NCI-H526 treated with DMSO at 0.1 percent for 48 hours (cell line): ENCODE measurements at places on chromosomes 4 and X.

DNA sequence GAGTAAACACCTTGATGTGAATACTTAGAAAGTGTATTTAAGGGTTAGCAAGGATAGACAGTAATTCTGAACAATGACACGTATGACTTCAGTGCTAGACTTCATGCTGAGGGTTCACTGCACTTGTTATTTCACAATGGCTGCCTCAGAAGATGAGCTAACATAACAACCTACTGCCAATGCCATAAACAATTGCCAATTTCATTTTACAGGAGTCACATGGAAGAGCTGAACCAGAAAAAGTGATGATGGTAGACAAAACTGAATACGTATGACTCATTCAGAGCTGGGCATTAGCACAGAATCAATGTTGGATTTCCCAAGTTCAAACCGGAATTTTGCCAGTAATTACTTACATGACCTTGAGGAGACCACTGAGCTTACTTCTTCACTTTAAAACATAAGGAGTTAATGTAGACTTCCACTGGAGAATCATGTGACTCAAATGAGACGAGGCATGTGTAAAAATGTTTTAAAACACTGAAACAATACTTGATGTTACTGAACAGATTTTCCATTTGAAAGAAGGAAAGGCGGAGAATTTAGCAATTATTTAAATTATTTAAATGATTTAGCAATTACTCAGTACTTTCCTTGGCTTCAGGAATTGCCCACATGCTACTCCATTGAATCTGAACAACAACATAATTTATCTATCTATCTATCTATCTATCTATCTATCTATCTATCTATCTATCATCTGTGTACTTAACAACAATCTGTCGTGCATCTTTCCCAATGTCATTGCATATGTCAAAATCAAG lies 868.5 kb upstream of the SLIT2 start:
- no peak for DNase-seq

- no peak for DNase-seq
These were observed 25.0 kb upstream of the HMGB3 start for GRCh38 chrX:150958177-150958576.

DNA sequence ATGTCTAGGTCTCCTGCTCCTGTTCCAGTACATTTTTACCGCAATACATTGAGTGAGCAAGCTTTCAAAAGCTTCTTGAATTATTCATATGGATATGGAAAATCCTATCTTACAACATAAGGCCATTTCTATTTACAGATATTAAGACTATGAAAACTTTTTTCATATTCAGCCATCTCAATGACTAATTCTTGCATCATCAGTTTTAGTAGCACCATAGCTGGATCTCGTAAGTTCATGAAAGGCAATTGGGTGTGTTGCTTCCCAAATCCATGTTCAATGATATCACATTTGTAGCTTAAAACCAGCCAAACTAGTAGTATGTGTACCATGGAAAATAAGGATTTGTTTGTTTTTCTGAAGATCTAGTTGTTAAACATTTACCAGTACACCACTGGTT lies 118.3 kb upstream of the GABRA2 start:
- no peak for DNase-seq

DNA sequence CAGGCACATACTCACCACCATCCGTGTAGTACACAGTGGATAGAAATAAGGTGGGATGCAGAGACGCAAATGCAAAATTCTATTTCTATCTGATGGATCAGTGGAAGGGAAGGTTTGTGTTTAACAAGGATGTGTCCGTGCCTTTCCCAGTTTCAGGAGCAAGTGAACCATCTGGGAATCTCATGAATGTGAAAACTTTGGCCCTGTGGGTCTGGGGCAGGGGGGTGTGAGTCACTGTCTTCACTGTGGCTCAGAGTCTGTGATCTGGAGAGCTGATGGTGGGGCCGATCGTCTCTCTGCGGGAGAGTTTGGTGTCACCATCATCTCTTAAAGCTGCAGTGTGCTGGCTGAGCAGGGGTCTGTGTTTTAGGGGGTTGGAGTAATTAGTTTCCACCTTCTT lies 179.3 kb upstream of the STS start:
- DNase-seq: no peak

- DNase-seq: no peak
These were observed 110.1 kb downstream of the NHSL2 start for GRCh38 chrX:72020788-72021187.

- no peak for DNase-seq
These were observed 41.9 kb upstream of the NEUROG2 start for GRCh38 chr4:112557676-112558411.

GRCh38 chr4:183458005-183458404 lies 13.6 kb downstream of the CDKN2AIP start:
- DNase-seq: no peak

- DNase-seq: no peak
These were observed 10.3 kb upstream of the DUSP9 start for GRCh38 chrX:153636716-153637115.

DNA sequence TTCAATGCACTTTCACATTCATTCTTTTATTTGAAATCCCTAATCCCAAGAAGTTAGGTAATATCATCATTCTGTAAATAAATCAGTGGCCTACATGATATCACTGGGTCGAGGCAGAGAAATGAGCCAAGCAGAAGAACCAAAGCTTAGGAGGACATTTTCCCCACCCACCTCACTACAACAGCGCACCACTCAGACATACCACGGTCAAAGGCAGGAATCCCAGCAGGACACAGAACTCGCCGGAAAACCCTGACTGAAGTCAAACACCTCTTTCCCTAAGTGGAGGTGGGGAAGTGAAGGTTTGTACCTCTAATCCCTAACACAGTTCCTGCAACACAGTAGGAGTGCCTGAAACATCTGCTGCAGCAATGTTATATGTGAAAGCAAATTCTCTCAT lies 21.5 kb downstream of the RELL1 start:
- no peak for DNase-seq

DNA sequence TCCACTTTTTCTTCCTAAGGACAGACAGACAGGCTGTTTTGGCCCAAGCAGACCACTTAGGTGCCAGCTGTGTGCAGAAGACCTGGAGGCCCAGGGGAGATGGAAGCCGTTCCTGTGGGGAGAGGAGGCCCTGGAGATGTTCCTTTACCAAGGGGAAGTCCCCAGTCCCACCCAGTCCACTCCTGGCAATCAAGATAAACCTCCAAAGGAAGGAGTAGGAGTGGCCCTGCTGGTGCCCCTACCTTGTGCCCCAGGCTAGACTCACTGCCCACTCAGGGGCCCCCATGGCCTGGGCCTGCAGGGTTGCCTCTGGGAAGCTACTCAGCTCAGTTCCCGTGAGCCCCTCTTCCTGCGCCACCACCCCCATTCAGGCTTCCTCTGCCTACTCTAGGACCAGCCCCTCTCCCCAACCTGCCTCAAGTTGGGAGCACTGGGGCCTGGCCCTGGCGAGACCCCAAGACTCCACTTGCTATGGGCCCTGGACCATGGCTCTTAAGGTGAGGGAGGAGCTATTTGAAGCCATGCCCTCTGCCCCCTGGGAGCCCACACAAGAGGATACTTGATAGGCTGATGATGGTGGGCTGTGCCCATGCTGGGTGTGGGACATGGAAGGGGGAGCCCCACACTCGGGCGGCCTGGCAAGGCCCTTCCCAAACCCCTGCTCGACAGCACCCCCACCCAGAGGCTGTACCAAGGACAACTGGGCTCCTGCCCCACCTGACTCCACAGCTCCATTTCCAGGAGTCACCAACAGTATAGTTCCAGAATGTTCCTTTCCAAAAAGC lies 24.8 kb upstream of the RNF4 start:
- no peak for DNase-seq

DNA sequence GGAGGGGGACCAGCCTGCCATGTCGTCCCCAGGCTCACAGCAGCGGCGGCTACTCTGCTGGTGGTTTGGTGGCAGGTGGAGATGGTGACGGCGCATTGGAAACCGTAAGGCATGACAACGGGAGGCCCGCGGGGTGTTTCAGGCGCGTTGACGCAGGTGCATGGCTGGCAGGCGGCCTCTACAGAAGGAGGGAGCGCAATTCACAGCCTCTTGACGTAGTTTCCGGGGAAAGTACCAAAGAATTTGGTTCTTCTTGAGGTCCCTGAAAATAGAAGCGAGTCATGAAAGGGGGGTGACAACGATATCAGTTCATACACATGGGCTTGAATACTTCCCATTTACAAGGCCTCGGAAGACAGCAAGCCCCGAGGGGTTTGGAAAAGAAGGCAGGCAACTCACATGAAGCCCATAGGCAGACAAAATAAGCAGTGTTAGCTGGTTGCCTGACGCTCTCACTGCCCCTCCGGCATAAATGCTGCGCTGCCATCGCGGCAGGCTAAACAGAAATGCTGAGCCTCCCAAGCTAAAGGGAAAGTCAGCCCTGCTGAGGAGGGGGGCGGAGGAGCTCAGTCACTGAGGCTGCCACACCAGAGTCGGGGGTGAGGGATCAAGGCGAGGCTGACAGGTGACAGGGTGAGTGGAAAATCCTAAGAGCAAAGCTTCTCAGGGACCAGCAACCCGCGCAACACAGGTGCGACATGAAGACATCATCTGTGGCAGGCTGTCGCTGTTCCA lies 52.3 kb upstream of the PDLIM3 start:
- DNase-seq: no peak

DNA sequence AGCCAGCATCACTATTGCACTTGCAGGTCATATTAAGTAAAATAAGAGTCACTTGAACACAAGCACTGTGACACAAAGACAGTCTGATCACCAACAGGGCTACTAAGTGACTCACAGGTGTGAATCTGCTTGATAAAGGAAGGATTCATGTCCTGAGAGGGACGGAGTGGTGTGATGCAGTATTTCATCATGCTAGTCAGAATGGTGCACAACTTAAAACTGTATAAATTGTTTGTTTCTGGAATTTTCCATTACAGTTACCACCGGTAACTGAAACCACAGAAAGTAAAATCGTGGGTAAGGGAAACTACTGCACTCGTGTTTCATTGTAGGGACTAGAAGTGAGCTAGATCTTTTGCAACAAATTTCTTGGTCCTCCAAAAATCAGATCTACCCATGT lies 109.7 kb downstream of the ELOVL6 start:
- no peak for DNase-seq

DNA sequence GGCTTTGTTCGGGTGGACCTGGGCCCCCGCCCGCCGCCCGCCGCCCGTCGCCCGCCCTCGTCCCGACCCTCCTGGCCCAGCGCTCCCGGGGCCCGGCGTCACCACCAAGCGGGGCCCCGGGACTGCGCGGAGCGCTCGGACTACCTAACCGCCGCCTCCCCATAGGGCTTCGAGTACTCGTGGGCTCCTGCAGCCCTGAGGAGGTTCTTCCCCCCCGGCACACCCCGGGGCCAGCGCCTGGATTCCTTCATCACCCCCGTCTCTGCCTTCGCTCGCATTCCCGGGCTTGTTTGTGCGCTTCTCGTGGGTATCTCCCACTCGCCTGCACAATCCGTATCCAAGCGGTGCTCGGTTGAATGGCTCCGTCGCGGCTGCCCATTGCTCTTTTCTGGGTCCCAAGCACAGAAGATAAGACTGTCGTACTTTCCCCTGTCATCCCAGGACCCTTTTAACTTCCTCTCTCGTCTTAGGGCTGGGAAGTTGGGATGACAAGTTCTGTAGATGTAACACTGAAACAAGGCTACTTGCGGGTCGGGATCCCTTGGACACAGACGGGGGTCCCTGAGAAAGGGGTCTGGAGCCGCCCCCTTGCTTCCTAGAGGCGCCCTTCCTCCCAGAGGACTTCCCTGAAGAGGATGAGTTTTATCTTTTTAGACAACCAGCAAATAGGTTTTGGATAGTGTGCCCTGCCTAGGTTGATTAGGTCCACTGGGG lies 565 bp downstream of the MOB1B start:
- peak; percentile 46 for DNase-seq

- DNase-seq: no peak
These were observed 104.1 kb upstream of the BMP3 start for GRCh38 chr4:80926446-80926845.

DNA sequence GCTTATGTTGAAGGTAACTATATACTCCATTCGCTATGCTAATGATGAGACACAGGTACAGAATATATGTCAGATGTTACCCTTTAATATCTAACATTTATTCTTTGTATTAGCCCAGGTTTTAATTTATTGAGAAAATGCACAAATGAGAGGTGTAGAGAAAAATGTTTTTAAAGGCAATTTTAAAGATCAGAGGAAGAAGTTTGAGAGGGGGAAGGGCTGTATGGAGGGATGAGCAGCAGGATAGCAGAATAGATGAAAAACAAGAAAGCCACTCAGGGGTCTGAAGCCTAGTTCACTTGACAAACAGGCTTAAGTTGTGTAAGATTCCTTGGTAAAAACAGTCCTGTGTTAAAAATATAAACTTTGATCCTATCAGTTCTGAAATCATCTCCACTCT lies 3.7 kb downstream of the MAB21L2 start:
- DNase-seq: no peak
